ENCODE measurements at places on chromosomes 1 and 21. TPM values are rescaled to one million over a fixed set of nuclear protein-coding genes. Genes with fewer than 3 reads are reported as not detected.

DNA sequence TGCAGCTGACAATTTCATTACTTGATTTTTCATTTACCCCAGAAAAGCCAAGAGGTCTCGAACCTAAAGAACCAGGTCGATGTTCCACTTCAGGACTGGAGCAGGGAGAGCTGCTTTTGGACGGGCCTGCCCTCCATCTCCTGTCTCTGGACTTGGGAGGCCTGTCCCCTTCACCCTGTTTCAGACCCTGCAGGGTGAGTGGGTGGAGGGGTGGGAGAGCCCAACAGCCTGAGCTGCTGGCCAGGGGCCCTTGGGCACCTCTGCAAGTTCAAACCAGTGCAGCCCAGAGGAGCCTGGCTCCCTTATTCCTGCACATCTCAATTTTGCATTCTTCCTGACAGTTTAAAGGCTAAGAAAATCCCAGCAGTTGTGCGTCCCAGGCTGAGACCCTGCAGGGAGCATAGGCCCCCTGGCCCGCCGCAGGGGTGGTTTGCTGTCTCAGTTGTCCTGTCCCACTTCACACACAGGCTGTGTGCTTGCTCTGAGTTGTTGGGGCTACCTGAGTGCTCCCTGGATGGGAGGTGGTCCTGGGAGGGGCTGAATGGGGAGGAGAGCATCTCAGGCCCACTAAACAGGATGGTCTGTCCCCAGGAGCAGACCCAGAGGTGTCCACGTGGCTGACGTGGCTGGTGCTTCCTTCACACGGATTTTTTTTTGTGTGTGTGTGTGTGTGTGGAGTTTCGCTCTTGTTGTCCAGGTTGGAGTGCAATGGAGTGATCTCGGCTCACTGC is 443.7 kb downstream of the PTPRU start:
- no peak for DNase-seq

Gene PGBD5
- 2.5 TPM for total RNA-seq

DNA sequence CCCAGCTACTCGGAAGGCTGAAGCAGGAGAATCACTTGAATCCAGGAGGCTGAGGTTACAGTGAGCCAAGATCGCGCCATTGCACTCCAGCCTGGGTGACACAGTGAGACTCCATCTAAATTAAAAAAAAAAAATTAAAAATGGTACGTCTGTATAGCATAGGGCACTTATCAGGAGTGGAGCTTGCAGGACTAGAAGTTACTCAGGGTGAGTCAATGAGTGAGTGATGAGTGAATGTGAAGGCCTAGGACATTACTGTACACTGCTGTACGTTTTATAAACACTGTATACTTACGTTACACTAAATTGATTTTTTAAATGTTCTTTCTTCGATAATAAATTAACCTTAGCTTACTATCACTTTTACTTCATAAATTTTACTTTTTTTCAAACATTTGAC is 183.6 kb downstream of the NR5A2 start:
- peak; percentile 45 for DNase-seq

Gene RBP7
- not detected for total RNA-seq

Gene FCRL3
- total RNA-seq, result not detected

- peak; percentile 2 for DNase-seq
Measured at GRCh38 chr1:118204648-118205047, 19.6 kb upstream of the SPAG17 start.

- no peak for DNase-seq
Measured at GRCh38 chr1:31704271-31705079, 658 bp upstream of the COL16A1 start.

Gene SV2A
- total RNA-seq, result 32.2 TPM

DNA sequence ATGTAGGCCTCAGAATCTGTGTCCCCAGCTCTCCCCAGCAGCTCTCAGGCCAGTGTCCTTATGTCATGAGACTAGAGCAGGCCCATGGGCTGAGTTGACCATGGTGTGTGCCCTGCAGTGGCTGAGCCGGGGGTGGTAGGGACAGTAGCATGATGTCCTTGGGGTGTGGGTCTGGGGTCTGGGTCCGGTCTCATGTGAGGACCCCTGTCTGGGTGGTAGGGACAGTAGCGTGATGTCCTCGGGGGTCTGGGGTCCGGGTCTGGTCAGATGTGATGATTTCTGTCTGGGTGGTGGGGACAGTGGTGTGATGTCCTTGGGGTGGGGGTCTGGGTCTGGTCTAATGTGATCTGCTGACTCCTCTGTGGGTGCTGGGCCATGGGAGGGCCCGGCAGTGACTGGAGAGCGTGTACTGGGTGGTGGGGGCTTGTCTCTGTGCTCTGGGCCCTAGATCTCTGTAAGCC is 64.5 kb downstream of the OBSCN start:
- no peak for DNase-seq

Gene LCE3E
- total RNA-seq, result not detected

Gene CDK11A
- 6.6 TPM for total RNA-seq

DNA sequence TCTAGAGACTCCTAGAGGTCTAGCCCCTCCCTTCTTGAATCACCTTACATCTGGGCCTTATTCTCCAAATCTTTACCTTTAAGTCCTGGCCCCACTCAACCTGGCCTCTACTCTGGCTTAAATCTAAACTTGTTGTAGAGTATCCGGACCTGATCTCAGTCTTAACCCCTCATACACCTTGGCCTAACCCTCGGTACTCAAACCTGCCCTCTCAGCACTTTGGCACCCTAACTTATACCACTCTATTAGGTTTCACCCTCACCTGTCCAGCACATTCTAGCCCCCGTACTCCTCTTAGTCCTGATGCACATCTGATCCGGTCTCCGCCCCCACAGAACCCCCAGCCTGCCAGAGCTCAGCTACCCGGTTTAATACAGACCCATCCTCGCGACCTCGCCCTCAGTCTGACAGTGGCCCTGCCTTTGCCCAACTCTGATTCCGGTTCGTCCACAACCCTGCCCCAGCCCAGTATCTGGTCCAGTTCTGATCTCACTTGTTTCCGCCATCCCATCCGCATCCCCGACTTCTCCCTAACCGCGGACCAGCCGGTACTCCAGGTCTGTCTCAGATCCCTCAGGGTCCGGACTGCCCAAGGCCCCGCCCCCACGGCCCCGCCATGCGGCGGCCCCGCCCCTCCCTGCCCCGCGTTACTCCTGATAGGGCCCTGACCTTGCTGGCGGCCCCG is 1.5 kb downstream of the TRIM62 start:
- DNase-seq, result peak; percentile 56

GRCh38 chr1:22508329-22508728 is 55.0 kb upstream of the EPHA8 start:
- DNase-seq, result no peak

DNA sequence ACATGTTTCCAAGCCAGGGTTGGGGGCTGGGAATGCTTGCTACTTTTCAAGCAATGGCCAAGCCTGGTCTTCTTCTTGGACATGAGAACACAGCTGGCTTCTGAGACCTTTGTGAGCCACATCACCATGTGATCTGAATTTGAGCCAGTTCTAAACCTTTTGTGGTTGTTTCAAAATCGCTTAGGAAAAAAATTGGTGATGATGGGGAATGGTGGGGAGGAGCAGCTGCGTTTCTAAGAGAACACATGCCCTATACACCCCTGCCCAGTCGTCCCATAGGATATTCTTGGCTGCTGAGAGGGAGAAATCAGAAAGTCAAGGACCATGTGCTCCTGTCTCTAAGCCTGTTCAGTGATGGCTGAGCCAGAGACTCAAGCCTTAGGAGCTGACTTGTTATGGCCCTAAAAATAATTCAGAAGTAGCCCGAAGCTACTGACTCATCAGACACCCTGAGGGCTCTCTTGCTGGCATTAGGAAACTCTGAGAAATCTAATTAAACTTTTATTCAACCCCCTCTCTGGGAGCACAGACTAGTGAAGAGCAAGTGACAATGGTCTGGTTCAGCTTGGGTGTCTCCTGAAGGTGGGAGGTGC is 30.5 kb downstream of the CCDC185 start:
- DNase-seq, result peak; percentile 81
